Activated CD4-positive, alpha-beta T cell treated with anti-CD3 and anti-CD28 coated beads, Interleukin-2, amount 50 U/mL, for 24 hours (primary cell): ENCODE measurements at places on chromosomes 5 and 9.

GRCh38 chr9:78909566-78909965 is 612.6 kb downstream of the PSAT1 start:
- DNase-seq: no peak

GRCh38 chr5:128777052-128777451 is 188.2 kb upstream of the SLC27A6 start:
- DNase-seq: no peak

- no peak for DNase-seq
Observed at GRCh38 chr9:113529336-113530009, 65.9 kb downstream of the RGS3 start.

DNA sequence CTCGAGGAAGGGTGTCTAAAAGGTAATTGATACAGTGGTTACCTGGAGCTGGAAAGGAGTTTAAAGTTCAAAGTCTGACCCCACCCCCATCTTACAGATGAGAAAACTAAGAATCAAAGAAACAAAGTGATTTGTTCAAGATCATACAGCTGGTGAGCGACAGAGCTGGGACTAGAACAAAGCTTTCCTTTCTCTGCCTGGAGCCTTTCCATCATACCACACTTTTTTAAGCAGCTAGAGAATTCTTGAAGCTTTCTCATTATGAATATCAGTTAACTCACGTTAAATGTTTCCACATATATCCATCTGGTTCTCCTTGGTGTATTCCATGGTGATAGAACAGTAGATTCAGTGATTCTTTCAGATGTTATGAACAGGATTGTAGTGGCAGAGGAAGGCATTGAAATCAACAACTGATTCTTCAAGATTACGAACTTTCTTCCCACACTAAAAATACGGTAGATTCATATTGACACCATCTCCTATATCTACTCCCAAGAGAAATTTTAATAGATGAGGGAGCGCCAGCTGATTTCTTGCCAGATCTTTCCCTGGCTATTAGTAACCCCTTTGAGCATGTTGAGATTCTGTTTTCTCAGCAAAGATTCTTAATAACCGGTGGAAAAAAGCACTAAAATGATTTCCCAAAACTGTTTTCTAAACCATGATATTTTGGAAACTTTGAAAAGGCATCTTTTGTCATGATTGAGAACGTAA is 233.7 kb downstream of the ADAMTSL1 start:
- no peak for DNase-seq

GRCh38 chr5:91187032-91187431 is 196.1 kb downstream of the ARRDC3 start:
- DNase-seq: no peak

DNA sequence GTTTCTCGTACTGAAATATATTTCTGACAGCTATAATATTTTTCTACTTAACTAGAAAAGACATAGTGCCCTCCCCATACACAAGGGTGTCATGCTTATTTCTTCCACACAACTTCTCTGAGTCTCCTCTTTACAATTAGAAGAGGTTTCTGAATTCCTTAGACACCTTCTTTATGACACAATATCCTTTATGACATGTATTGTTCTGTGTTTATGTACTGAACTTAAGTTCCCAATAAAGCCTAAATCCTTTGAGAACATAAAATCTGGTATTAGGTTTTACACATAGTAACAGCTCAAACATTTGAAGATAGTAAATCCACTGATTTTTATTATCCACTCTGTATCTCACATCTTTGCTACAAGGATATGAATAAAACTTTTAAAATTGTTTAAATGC is 32.5 kb downstream of the GRAMD2B start:
- DNase-seq: no peak

- DNase-seq: no peak
Observed at GRCh38 chr5:14695152-14695551, 30.6 kb downstream of the OTULIN start.

DNA sequence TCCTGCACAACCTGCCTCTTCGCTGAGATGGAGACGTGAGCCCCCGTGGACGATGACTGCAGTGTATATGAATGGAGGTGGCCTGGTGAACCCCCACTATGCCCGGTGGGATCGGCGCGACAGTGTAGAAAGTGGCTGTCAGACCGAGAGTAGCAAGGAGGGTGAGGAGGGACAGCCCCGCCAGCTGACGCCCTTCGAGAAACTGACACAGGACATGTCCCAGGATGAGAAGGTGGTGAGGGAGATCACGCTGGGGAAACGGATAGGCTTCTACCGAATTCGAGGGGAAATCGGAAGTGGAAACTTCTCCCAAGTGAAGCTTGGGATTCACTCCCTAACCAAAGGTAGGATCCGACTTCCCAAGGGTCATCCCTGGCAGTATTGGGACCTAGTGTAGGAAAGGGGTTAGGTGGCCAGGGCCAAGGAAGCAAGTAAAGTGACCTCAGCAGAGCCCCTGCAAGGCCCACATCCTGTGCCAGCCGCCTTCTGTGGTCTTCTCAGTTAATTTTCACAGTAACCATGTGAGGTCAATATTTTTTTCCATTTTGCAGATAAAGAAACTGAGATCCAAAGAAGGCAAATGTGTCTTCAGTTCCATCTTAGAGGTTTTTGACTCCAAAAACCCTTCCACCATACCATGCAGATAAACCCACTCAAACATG is 53.8 kb downstream of the NIM1K start:
- DNase-seq: no peak

- DNase-seq: no peak
Observed at GRCh38 chr5:141510850-141511601, 22.1 kb downstream of the PCDHGC5 start.

- no peak for DNase-seq
Observed at GRCh38 chr5:163623986-163624385, 118.6 kb downstream of the MAT2B start.

DNA sequence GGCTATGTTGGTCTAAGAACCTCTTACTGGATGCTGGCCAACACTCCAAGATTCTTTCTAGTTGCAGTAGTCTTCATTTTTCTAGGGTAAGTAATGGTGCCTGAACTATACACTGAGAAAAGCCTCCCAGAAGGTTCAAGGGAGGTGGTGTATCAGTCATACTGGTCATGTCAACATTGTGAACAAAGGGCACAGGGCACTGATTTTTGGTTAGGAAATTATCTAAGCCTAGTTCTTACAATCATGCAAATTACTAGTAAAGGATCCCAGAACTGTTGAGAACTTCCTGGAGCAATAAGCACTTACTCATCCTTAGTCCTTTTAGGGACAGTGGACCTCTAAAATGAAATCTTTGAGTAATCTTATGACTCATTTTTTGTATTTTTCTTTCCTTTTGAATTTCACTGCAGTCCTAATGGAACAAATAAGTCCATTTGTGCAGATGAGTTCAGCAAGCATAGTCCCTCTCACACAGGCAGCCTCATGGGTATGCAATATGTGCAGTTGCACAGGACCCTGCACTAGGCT is 21.1 kb upstream of the CDC42SE2 start:
- no peak for DNase-seq

- DNase-seq: no peak
Observed at GRCh38 chr5:34803974-34804732, 34.8 kb upstream of the TTC23L start.

GRCh38 chr5:118604106-118604505 is 384.2 kb downstream of the DTWD2 start:
- DNase-seq: no peak

GRCh38 chr5:6185574-6185973 is 192.8 kb downstream of the MED10 start:
- DNase-seq: no peak

GRCh38 chr9:93326654-93327053 is 124.8 kb upstream of the FAM120A start:
- DNase-seq: no peak

- DNase-seq: no peak
Observed at GRCh38 chr9:16039218-16039987, 486.6 kb downstream of the CCDC171 start.

- DNase-seq: no peak
Observed at GRCh38 chr5:173825215-173825865, 62.8 kb upstream of the CPEB4 start.

GRCh38 chr9:131704141-131704983 is 35.5 kb downstream of the RAPGEF1 start:
- no peak for DNase-seq
